ENCODE measurements at places on chromosomes 3 and 15. TPM values are rescaled to one million over a fixed set of nuclear protein-coding genes. Genes with fewer than 3 reads are reported as not detected.

The ALPK3 gene
- 29.7 TPM for total RNA-seq

The POLQ gene
- 14.7 TPM for total RNA-seq

The DNASE1L3 gene
- total RNA-seq, result not detected

The IGDCC3 gene
- total RNA-seq, result 30.7 TPM

The PLA2G4F gene
- not detected for total RNA-seq

The SLC22A13 gene
- 0.66 TPM for total RNA-seq

The HCLS1 gene
- total RNA-seq, result 0.66 TPM

The ISLR gene
- total RNA-seq, result not detected

The CADM2 gene
- total RNA-seq, result 13.3 TPM

The TUSC7 gene
- not detected for total RNA-seq

The SKOR1 gene
- 0.17 TPM for total RNA-seq
